Occipital lobe (tissue), 3 donors: ENCODE measurements at places on chromosomes 13 and 19.

DNA sequence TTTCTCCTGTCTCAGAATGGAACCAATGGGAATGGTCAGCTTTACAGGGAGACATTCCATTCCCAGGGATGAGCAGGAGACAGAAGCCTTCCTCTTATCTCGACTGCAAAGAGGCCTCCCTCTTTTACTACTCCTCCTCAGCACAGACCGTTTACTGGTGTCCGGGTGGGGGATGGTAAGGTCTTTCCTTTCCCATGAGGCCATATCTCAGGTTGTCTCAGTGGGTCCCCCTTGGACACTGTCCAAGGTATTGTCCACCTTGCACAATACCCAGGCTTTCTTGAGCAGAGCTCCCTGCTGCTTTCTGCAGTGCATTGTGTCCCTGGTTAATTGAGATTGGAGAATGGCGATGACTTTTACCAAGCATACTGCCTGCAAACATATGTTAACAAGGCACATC is 7.5 kb upstream of the ZNF808 start:
- no peak for DNase-seq

- DNase-seq: no peak
Observed at GRCh38 chr13:44053208-44053607, 173.5 kb downstream of the LACC1 start.

DNA sequence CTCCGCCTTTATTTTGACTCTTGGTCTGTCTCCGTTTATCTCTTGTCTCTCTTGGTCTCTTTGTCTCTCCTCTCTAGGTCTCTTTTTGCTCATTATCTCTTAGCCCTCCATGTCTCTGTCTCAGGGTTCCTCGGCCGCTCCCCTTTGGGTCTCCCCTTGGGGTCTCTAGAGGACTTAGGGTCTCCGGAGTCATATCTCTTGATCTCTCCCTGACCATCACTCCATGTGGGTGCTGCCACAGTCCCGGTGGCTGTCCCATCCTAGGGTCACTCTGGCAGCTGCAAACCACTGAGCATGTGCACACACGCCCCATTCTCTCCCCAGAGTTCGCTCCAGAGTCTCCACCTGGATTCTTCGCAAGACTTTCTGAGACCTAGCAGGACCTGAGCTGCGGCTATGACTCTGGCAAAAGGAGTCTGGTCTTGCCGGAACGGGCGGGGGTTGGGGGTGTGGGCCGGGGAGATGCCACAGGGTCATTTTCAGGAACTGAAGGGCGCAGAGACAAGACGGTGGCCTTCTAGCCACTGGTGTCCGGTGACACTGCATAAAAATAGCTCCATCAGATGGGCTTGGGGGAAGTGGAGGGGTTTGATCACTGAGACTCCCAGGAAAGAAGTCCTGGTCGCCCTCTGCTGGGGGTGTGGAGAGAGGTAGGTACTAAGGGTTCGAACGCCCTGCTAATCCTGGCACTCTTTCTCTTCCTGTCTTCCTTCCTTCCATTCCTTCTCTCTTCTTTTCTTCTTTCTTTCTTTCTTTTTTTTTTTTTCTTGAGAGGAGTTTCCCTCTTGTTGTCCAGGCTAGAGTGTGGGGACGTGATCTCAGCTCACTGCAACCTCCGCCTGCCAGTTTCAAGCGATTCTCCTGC is 1.2 kb upstream of the KCNA7 start:
- no peak for DNase-seq

DNA sequence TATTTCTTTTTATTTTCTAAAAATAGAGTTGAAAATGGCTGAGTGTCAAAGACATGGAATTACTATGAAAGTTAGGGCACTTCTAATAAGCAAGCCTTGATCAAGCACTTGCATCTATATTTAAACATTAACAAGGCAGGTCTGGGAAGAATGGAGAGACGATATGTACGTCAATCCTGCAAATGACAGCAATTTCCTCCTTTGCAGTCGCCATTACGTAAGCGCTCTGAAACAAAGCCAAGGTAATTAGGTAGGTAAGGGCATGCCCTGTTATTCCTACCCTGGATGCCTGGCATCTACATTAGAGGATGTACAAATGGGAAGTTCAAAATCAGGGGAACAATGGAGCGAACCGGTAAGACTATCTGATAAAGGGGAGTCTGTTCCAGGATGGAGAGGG is 664.0 kb upstream of the ARGLU1 start:
- DNase-seq: no peak

DNA sequence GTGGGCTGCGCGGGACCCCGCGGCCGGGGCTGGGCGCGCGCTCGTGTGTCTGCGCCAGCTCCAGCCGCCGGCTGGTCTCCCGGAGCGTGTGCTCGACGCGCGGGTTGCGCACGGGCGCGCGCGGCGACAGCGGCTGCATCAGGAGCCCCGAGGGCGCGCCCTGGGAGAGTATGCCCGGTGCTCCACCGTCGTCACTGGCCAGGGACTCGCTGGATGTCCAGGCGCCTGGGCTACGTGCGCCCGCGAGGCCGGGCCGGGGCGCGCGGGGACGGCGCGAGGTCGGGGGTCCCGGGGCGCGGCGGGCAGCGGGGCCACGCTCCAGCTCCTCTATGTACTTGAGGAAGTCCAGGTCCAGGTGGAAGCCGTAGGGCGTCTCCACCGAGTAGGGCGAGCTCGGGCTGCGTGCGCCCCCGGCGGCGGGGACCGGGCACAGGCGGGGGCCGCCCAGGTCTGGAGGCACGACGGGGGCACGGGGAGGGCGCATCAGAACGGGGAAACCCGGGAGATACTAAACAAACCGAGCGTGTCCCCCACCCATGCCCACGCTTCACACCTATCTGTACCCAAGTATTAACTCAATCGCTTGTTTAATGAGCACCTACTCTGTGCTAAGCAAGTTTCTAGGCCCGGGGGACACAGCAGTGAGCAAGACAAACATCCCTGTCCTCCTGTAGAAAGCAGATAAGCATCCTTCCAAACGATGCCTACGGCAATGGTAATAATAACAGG is 7.6 kb downstream of the KANK3 start:
- DNase-seq: no peak

GRCh38 chr19:13189600-13189999 is 39.4 kb downstream of the IER2 start:
- no peak for DNase-seq

DNA sequence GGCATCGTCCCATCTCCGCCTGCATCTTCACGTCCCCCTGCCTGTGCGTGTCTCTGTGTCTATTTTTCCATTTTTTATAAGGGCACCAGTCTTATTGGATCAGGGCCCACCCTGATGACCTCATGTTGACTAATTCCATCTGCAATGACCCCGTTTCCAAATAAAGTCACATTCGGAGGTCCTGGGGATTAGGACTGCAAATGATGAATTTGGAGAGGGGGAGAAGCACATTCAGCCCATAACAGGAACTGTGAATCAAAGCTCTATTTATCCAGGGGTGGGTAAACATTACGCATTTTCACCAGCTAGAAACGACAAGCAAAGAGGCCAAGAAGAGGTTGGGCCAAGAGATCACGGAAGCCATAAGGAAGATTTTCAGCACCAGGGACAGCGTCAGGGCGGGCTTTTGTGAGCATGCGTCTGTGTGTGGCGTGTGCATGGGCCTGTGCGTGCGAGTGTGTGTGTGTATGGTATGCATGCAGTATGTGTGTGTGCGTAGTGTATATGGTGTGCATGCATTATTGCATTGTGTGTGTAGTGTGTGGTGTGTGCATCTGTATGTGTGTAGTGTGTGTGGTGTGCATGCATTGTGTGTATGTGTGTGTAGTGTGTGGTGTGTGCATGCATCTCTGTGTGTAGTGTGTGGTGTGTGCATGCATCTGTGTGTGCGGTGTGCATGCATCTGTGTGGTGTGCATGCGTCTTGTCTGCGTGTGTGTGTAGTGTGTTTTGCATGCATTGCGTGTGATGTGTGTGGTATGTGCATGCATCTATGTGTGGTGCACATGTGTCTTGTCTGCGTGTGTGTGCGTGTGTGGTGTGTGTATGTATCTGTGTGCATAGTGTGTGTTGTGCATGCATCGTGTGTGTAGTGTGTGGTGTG is 19.6 kb downstream of the CELF5 start:
- no peak for DNase-seq

DNA sequence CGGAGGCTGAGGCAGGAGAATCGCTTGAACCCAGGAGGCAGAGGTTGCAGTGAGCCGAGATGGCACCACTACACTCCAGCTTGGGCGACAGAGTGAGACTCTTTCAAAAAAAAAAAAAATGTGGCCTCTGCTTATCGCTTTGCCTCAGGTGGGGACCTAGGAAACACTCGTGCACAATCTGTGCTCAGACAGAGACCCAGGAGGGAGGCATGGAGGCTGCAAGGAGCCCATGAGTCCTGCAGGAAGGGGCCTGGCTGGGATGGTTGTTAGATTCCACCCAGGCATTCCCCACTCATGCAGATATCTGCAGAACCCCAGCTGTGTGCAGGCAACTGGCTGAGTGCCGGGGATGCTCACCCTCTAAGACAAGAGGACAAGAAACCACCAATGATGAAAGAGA is 43.8 kb upstream of the C19orf12 start:
- no peak for DNase-seq

- no peak for DNase-seq
Observed at GRCh38 chr13:95222733-95223018, 78.6 kb downstream of the ABCC4 start.
